ENCODE measurements at places on chromosomes 5 and 9. TPM values are rescaled to one million over a fixed set of nuclear protein-coding genes. Genes with fewer than 3 reads are reported as not detected.
A peak's percentile ranks its signal among the peaks of the same experiment; 100 is the strongest.

SKP1 gene
- 345 TPM for total RNA-seq

PCDHB9 gene
- 12.2 TPM for total RNA-seq

DMRT3 gene
- total RNA-seq = 1.7 TPM

TAF11L2 gene
- not detected for total RNA-seq

C5orf52 gene
- total RNA-seq = not detected

NR2F1-AS1 gene
- total RNA-seq = 0.39 TPM

LMBRD2 gene
- 32.8 TPM for total RNA-seq

DNA sequence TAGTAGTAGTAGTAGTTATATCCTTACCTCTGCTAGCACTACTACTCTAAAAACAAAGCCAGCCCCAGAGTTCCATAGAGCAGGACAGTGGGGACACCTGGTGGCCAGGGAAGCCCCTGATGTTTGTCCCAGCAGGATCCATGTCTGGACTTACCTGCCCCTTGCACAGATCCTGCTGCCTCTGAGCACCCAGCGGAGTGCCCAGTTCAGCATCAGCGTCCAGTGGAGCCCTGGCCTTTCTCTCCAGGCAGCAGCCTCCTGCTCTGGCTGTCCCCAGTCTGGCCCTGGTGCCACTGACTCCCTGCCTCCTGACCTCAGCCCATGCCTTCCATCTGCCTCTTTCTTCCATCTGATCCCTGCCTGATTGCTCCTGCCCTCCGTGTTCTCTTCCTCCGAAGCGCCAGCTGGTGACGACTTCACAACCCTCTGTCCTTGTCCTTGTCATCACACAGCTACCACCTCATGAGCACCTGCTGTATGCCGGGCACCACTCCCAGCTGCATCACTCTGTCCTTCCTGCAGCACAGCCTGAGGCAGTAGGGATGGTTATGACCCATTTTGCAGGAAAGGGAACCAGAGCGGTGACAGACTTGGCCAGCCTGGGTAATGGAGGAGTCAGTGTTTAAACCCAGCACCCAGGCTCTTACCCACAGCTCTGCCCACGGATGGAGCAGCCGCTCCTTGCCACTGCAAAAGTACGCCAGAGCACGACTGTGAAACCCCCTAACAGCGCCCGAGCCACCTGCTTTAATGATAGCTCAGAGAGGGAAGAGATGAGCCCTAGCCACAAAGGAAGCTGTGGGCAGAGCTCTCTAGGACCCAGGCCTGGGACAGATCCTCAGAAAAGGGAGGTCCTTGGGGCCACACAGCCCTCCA is 11.5 kb downstream of the SARDH start:
- DNase-seq = peak; percentile 73

DNA sequence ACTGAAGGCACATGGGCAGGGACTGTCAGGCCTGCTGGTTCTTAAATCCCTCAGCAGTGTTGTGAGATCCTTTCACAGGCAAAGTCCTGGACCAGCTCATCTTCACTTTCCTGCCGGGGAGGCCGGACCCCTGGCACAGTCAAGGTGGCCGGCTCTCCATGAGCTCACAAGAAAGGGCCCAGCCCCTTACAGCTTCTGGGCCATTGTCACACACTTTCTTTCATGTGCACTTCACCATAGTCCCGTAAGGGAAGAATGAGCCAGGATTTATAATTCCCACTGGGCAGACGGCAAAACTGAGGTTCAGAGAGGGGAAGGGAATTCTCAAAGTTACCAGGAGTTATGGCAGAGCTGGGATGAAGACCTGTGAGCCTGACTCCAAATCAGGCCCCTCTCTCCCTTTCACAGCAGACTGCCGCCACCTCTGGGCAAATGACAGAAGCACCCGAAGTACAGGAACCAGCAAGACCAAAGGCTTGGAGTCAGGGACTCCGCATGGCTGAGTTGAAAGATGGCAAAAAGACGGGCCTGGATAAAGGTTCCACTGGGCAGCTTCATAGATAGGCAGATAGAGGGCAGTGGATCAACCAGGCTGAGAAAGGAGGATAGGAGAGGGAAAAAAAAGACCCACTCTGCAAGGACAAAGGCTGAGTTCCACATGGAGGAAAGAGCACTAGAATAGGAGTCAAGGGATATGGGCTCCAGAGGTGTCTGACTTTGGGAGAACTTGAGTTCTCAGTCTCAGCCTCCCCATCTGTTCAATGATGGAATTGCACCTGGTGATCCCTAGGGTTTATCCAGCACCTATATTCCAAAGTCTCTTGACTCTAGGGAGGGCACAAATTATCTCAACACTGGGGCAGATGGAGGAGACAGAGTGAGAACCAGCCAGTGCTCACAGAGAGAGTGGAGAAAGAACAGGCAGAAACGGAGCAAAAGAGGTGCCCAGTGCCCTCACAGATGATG is 128.7 kb downstream of the PAX5 start:
- DNase-seq = no peak

GRCh38 chr9:86907346-86907745 is 40.0 kb downstream of the GAS1 start:
- DNase-seq = no peak

DNA sequence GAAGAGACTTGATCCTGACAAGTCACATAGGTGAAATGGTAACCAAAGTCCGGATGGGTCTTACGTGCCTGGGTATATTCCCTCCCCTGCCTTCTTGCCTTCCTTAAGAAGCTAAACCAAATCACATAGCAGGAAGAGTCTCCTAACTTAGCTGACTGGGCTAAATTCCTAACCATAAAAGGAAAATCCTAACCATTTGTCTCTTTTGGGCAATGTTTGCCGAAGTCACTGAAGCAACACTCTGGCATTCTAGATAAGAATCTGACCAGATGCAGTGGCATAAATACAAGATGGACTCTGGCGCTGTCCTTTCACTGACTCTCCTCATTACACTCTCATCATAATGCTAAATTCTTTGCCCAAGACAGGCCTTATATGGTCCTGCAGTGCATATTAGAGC is 625.5 kb upstream of the RORB start:
- DNase-seq = no peak

DNA sequence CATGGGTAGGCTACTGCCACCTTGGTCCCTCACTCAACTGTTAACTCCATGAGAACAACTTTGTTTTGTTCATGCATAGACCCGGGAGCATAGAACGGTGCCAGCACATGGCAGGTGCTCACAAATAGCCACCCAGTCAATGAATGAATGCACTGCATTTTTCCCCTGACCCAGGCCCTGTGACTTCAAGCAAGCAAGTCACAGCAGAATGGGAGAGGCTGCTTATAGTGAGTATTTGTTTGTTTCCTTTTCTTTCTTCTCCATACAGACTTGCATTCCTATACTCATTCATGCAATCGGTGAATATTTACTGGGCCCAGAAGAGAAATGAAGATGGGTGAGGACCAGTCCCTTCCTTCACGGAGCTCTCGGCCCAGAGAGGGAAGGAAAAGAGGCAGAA is 62.0 kb downstream of the SHB start:
- DNase-seq = no peak
